ENCODE measurements at places on chromosomes 2 and 18.
A peak's percentile ranks its signal among the peaks of the same experiment; 100 is the strongest.

GRCh38 chr2:233643128-233643527, 6.9 kb downstream of the UGT1A10 start:
- DNase-seq = no peak

- DNase-seq = no peak
Observed at GRCh38 chr2:37601569-37601968, 69.9 kb downstream of the CDC42EP3 start.

DNA sequence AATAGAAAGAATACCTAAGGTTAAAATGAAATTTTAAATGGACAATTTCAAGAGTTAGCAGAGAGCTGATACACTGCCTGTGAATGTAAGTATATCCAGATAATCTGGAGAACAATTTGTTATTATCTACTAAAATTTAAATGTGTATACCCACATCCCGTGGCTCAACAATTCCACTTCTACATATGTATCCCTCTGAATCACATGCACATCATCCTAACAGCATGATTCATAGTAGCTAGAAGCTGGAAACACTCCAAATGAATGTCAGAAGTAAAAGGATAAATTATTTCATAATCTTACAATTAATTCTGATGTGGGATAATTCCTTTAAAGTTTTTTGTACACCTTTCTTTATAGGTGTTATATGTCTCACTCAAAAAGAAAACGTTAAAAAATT, 87.9 kb downstream of the CNTNAP5 start:
- no peak for DNase-seq

DNA sequence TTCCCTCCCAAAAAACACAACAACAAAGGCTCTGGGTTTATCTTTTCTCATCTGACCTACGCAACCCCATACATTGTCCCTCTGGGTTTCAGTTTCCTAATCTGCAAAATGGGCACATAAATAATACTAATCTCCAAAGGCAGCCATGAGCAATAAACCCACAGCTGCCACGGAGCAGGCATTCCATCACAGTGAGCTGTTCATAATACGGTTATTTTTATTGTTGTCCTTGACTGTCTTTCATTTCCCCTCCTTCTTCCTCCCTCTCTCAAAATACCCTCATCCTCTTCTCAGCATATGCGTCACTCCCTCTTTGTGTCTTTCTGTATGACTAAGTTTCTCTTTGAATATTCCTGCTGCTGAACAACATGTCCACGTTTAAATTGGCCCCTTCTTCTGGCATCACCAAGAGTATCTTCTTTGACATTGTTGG, 129.8 kb upstream of the CAB39 start:
- peak; percentile 37 for DNase-seq

GRCh38 chr2:39550701-39551285, 113.7 kb upstream of the MAP4K3 start:
- DNase-seq = no peak

DNA sequence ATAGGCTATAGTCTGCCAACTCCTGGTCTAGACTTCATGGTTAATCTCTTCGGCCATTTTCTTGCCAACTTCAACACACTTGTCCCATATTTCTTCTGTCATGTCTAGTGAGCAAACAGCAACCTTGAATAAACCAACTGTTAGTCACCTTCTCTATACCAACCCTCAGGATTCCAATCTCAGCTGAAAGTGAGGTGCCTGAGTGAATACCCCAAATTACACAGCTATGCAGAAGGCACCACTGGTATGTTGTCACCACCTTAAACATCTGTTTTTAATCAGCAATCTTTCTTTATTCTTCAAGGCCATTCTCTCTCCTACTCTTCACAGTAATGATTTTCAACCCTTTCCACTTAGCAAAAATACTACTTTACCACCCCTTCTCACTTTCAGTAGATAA, 39.3 kb downstream of the THOC1 start:
- no peak for DNase-seq

DNA sequence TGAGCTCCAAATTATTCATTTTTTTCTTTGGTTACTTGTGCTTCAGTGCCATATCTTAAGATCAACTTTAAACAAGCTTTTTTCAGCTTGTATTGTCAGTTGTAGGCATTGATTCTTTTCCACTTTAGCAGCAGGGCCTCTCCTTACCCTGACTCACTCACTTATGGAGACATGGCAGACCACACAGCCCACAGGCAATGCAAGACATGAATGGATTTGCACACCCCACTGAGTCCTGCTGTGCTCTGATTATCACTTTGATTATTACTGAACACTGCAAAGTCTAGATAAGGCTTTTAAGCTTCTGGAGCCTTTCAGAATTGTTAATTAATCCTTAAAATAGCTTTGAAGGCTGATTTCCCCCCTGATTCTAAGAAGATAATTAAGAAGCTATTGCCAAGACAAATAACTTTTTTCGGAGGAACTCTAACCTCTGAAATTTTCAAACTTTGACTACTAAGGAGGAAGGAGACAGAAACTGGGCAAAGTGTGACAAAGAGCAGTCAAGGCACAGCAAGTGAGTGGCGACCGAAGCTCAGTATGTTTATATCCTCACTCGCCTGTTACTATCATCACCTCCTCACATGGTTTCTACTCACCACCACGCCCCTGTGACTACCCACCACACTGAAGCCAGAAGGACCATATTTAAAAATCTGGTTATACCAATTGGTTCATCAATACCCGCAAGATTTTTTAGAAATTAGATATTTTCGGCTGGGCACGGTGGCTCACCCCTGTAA, 43.3 kb downstream of the CACNB4 start:
- peak; percentile 37 for DNase-seq

DNA sequence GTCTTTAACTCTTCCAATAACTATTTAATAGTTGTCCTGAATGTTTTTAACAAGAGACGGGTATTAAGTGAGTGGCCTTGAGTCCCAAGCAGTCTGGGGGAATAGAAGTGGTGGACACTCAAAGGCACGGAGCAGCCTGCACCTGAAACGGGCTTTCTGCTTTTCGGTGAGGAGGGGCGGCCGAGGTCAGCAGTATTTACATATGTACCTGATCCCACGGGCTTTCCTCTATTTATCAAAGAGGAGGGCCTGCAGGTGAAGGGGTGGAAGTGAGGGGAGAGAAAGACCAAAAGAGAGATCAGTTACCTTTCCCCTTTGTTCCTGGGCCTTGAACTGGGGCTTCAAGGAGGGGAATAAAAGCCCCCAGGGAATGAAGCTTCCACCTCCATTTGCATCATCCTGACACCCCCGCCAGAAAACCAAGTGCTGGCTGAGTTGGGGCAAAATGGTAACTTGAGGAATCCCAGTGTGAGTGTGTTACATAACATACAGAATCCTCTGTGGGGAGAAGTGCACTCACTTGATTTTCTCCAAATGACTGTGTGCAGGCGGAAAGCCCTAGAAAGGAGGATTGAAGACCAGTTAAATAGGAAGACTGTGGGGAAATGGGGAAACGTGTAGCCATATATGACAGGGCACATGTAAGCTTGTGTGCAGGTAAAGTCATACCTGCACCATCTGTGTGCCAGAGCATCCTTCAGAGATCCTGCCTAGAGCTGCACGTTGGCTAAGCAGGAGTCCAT, 12.4 kb downstream of the POU3F3 start:
- no peak for DNase-seq

GRCh38 chr2:226079196-226079595, 679.7 kb downstream of the NYAP2 start:
- no peak for DNase-seq

DNA sequence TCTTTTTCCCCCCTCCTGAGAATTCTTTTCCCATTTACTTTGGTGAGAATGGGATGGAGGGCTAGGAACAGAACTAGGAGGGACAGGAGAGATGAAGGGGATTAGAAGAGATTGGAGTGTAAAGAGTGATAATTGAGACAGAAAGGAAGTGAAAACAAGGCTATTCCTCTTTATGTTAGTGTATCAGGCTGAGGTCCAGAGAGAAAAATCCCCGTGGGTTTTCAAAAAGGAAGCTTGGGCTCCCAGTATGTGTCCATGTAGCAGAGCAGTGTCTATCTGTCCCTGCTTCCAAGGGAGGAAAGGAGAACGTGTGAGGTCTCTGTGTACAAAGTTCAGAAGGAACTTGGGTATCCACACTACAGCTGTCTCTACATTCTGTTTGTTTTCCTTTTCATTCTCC, 59.9 kb upstream of the KCNE4 start:
- DNase-seq = peak; percentile 68

DNA sequence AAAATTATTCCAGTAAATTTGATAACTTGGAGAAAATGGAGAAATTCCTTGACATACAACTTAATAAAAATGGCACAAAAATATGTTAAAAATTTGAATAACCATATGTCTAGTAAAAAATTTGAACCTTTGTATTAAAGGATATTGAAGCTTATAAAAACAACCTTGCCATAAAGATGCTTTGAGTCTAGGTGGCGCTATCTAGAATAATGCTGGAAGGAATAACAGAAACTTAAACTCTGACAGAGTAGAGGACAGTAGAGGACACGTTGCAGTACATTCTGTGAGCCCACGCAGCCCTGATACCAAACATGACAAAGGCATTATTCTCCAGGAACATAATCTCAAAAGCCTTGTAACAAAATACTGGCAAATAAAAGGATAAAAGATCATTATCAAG, 44.7 kb upstream of the ALKAL2 start:
- DNase-seq = no peak

GRCh38 chr2:130357864-130358263, 2.0 kb downstream of the PTPN18 start:
- no peak for DNase-seq

- no peak for DNase-seq
Observed at GRCh38 chr2:45554073-45554741, 56.9 kb downstream of the SRBD1 start.

DNA sequence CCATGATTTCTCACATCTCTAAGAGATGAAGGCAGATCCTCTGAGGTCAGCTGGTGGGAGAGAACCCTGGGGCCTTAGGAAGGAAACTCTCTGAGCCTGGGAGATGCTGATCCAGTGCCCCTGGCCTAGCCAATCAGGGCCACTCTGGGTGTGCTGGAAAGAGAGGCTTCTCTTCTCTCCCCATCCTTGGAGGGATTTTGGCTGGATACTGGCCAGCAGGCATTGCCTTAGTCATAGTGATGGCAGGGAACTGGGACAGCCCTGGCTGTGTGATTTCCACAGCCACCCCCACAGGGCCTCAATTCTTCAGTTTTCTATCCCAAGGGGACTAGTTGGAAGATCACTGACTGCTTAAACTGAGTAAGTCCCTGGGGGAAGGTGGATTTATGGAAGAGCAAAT, 26.6 kb upstream of the PLB1 start:
- DNase-seq = no peak

- no peak for DNase-seq
Observed at GRCh38 chr2:12314127-12314760, 402.5 kb upstream of the TRIB2 start.

- DNase-seq = peak; percentile 19
Observed at GRCh38 chr2:209425471-209426071, 1.7 kb downstream of the MAP2 start.

- no peak for DNase-seq
Observed at GRCh38 chr2:222871291-222871690, 10.5 kb downstream of the ACSL3 start.

- DNase-seq = no peak
Observed at GRCh38 chr2:2590141-2590540, 259.1 kb upstream of the MYT1L start.

DNA sequence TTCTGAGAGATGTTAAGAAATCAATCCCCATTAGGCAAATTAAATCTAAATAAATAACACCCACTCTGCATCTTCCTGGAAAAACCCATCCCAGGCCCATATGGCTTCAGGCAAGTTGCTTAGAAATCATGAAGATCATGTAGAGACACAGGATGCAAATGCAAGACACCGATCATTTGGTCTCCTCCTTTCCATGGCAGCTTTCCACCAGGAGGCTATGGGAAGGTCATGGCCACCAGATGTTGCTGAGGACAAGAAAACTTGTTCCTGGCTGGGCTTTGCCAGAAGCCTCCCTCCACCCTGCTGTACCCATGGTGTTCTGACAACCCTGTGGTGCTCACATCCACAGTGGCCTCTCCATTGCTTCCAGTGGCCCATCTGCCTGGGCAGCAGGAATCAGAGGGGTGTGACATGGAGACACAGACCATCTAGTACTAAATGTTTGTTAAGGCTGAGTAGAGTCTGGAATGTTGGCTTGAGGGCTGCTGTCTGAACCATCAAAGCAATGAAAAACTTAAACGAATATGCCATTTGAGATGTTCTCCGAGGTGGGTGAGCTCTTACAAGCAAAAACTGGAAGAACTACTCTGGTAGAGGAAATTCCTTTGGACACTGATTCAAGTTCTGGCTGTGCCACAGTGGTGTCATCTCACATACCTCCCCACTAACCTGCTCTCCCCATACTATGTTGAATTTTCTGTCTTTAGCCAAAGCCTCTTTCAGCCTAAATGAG, 293.2 kb downstream of the TNS1 start:
- no peak for DNase-seq

DNA sequence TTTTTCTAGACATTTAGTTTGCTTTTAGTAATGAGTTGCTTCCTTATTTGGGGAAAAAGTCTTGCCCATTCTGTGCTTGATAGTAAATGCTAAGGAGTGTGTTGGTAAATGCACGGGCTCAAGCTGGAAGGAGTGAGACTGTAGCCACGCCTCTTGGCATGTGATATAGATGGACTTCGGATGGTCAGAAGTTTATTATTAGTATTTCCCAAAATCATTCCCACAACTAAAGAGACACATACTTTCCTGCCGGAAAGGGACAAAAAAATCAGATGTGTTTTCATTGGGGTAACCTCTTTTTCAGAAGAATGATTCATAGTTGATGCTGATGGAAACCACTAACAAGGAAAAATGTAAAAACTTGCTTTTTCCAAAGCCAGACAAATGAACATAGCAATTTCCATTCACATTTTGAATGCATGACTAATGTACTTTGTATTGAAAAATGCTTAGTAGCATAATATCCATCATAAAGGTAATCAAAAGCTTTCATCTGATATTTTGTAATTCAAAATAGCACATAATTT, 133.2 kb downstream of the ZNF532 start:
- no peak for DNase-seq

GRCh38 chr2:119013671-119014070, 71.7 kb downstream of the MARCO start:
- peak; percentile 65 for DNase-seq

- DNase-seq = no peak
Observed at GRCh38 chr2:100673691-100674485, 111.1 kb downstream of the PDCL3 start.

DNA sequence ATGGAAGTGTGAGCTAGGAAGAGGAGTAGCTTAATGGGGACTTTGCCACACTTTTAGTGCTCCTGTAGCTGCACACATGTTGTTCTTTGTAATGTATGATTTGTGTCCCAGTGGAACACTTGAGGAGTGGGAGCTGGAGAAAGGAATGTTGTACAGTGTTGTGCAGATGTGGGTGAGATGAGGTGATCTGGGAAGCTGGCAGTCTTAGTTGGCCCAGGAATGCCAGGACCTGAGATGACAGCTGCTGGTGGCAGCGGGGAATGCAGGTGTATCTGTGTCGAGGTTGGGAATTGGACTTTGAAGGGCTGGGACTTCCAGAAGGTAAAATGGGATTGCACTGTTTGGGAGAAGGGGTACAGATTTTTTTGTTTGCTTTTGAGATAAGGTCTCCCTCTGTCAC, 23.6 kb downstream of the NEDD4L start:
- no peak for DNase-seq

Measured in suppressor macrophage treated with lipopolysaccharide for 4 hours (primary cell).